Naive thymus-derived CD8-positive, alpha-beta T cell (primary cell): ENCODE measurements at places on chromosomes 7 and 10.

DNA sequence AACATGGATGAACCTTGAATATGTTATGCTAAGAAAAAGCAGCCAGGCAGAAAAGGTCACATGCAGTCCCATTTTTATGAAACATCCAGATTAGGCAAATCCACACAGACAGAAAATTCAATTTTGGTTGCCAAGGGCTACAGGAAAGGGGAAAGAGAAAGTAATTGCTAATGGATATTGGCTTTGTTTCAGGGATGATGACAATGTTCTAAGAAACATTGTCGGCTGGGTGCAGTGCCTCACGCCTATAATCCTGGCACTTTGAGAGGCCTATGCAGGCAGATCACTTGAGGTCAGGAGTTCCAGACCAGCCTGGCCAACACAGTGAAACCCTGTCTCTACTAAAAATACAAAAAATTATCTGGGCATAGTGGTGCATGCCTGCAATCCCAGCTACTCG is 23.0 kb downstream of the ZNF33B start:
- DNase-seq: no peak

- DNase-seq: no peak
These were observed 192.3 kb upstream of the AOAH start for GRCh38 chr7:36916619-36917018.

- DNase-seq: no peak
These were observed 91.6 kb downstream of the COBL start for GRCh38 chr7:51224811-51225595.

GRCh38 chr10:112819231-112819630 is 130.8 kb upstream of the TCF7L2 start:
- no peak for DNase-seq

GRCh38 chr10:22531441-22531840 is 182.9 kb downstream of the PIP4K2A start:
- DNase-seq: no peak

GRCh38 chr10:43772171-43772570 is 123.5 kb upstream of the ZNF32 start:
- DNase-seq: no peak

DNA sequence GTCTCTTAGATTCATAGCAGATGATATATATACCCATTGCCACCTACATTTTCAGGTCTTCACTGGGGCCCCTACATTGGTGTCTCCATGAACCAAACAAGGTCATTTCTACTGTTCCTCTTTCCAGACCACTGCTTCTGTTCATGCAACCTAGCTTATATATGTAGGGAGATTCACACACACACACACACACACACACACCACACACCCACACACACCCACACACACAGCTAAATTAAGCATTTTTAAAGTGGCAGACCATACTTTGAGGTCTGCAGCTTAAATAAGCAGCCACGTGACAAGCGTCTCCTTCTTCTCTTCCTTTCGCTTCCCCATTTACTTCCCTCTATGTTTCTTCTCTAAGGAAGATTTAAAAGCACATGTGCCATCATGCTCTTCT is 70.0 kb upstream of the CC2D2B start:
- no peak for DNase-seq

GRCh38 chr7:6576024-6576866 is 1.0 kb upstream of the ZDHHC4 start:
- DNase-seq: no peak

DNA sequence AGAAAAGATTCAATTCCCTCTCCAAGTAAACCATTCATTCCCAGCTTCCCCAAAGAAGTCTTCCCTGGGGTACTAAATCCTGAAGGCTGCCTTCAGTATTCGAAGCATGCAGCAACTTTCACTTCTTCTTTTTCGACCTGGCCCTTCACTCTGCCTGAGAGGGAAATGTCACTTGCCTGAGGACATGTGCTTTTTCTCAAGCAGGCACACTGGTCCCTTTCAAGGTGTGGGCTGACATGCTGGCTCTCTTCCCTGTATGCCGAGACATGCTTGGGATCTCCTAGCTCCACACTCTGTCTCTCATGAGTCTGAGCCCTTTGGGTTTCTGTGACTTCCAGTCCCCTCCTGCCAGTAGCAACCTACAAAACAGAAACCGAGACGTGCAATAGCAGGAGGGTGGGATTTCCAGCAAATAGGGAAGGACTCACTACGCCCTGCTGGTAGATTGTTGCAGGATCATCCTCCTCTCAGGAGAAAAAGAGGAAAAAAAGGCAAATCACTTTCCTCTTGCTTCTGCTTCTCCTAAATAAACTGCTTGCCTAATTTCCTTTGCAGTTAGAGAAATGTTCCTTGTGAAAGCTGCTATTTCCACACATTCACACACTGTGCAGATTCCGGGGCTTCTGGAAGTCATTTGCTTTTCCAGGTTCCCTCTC is 33.5 kb downstream of the FIGNL1 start:
- DNase-seq: no peak

GRCh38 chr7:110373416-110373815 is 717.5 kb upstream of the LRRN3 start:
- no peak for DNase-seq

- no peak for DNase-seq
These were observed 177.1 kb upstream of the CTBP2 start for GRCh38 chr10:125337510-125337909.

GRCh38 chr10:127993056-127993690 is 86.3 kb downstream of the PTPRE start:
- DNase-seq: no peak

GRCh38 chr7:23333671-23334246 is 34.6 kb downstream of the MALSU1 start:
- no peak for DNase-seq

DNA sequence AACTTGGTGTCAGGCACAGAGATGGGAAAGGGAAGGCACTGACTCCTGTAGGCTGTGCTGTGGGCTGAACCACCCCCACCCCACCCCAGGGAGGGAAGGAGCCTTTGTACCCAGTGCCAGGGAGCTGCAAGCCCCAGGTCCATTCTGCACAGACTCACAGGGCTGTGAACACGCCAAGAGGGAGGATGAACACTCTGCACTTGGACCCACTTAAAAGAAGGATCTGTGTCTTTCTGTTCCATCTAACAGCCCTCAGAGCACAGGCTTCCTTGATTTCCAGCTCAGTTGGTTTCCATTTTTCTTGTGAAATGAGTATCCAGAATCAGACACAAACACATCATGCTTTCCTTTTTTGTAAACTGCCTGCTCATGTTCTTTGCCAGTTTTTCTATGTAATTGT is 84.9 kb downstream of the GRB10 start:
- DNase-seq: no peak

DNA sequence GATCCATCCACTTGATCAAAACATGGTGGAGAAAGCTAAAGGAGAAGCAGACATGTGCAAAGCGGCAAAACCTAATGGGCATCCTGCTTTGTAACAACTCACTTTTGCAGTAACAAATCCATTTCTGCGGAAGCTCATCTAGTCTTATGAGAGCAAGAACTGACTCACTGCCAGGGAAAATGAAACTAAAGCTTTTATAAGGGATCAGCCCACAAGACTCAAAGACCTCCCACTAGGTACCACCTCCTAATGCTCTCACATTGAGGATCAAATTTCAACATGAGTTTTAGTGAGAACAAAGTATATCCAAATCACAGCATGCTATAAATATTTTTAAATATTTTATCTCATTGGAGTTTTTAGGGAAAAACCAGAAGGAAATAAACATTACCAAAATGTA is 120.1 kb upstream of the GNAI1 start:
- no peak for DNase-seq

GRCh38 chr10:31749981-31750840 is 178.4 kb downstream of the ARHGAP12 start:
- no peak for DNase-seq

GRCh38 chr7:123271856-123272255 is 72.1 kb upstream of the SLC13A1 start:
- DNase-seq: no peak
